ENCODE measurements at places on chromosomes 16 and 17.
A peak's percentile ranks its signal among the peaks of the same experiment; 100 is the strongest.

DNA sequence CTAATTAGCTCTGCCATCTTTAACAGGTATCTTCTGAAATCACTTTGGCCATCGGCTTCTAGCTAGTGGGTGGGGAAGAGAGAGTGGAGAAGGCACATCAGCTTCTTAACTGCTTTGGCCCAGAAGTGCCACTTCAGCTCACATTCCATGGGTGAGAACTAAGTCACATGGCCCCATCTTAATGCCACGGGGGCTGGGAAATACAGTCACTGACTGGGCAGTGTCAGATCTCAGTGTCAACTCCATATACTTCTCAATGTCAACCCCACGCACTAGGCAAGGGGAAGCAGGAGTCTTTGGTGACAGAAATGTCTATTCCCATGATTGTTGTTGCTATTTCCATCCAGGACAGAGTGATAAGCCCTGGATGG, 29.4 kb downstream of the CCR7 start:
- DNase-seq, result no peak

DNA sequence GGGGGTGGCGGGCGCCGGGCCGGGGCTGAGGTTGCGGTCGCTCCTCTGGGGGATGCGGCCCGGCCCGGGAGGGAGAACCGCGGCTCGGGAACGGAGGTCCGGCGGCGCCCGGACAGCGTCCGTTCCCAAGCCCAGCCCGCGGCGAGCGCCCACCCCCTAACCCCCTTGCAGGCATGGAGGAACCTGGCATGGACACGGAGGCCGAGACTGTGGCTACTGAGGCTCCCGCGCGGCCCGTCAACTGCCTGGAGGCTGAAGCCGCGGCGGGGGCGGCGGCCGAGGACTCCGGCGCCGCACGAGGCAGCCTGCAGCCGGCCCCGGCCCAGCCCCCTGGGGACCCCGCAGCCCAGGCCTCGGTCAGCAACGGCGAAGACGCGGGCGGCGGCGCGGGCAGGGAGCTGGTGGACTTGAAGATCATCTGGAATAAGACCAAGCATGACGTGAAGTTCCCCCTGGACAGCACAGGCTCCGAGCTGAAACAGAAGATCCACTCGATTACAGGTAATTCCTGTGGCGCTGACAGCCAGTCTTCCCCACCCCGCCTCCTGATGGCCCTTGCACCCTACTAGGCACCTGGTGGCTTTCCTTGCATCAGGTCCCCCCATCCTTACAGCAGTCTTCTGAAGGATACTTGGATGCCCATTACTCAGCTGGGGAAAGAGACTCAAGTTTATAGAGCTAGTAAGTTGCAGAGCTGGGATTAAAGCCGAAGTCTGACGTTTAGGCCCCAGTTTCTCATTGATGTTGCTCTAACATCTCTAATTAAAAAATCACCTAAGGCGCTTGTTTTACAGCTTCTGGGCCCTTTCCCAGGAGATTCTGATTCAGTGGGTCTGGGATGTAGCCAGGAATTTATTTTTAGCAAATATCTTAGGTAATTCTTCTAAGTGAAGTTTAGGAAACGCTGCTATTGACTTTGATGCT, 514 bp downstream of the UBFD1 start:
- peak; percentile 25 for DNase-seq

GRCh38 chr16:53805113-53805512, 101.2 kb downstream of the FTO start:
- no peak for DNase-seq

GRCh38 chr16:12089492-12090150, 113.1 kb downstream of the SNX29 start:
- no peak for DNase-seq

DNA sequence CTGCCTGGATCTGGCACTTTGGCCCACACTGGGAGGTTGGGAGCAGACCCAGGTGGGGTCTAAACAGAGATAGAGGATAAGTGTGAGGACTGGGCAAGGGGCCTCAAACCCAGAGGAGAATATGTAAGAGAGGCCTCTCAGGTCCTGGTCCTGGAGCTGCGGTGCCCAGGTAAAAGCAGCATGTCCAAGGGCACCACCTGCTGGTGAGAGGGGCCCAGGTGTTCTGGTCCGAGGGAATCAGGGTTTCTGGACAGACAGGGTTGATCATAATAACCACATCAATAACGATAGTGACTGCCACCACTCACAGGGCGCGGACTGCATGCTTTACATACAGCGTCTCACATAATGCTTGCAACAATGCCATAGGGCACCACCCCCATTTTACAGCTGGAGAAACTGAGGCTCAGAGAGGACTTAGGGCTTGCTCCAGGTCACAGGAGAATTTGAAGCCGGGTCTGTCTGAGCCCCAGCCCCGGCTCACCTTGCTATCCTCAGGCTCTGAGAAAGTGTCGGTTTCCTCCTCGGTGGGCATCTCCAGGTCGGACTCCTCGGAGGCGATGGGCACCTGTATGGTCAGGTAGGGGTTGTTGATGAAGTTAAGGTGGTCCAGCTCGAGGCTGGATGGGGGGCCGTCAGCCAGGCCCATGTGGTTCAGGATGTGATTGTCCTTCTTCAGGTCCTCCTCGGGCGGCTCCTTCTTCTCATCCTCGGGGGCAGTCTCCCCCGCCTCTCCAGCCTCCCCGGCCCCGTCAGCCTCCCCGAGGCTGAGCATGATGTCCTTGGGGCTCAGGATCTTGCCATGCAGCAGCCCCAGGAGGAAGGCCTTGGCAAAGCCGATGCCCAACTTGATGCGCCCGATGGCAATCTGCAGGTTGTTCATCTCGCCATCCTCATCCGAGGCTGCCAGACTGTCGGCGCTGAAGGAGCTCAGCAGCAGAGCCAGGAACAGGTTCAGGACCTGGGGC, 19.1 kb upstream of the CD79B start:
- DNase-seq, result no peak

- DNase-seq, result no peak
Observed at GRCh38 chr16:4968879-4969483, 10.9 kb downstream of the SEC14L5 start.

DNA sequence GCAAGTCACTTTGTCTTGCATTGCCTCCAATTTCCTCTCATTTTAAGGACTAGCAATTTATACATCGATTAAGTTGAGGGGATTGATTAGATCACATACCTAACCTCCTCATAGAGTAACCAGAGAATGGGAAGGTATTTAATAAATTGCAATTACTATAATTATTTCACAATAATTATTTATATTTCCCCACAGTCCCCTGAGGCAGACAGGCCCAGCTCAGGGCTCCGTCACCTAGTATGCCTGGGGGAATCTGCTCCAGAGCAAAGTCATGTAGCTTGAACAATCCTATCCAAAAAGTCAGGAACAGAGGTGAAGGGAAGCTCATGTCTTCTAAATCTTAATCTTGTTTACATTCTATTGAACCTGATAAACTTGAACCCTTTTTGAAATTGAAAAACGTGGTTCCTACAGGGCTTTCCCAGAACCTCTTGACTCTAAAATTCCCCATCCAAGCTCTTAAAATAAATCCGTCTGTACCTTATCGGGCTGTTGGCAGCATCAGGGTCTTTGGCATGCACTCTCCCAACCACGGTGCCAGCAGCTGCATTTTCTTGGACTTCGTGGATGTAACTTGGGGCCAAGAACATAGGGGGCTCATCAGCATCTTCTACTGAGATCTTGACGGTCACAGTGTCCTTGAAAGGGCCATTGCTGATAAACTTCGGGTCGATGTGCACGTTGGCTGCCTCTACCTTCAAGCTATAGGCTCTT, 140.1 kb downstream of the CDH11 start:
- no peak for DNase-seq

DNA sequence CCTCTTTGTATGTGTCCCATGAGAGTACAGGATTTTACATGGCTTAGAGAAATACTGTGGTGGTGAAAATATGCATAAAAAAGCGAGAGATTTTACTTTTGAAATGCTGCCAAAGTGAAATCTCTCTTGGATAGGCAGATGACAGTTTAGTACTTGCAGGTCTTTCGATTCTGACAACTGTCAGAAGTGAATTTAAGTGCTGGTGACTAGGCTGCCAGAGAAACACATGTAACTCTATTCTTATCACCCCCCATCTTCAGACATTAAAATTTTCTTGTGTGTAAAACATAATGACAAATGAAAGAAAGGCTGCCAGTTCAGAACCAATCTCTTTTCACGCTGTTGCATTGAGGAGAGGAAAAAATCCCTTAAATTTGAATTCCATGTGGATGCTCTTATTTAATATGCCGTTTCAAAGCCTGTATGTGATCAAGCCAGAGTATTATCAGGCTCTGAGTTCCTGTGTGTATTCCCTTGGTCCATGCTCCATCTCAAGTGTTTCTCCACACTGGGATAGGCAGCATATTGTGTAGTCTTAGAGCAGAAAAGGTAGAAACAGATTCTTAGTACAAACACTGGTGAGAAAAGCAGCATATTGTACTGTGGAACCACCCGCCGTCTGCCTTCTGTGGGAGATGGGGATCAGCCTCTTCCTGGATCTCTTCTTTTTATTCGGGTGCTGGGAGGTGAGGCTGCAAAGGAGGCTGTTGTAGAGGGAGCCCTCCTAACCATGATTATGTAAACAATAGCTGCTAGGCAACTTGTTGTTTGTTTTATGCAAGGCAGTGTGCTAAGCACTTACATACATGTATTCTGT, 291.3 kb downstream of the WWOX start:
- DNase-seq, result no peak

- no peak for DNase-seq
Observed at GRCh38 chr16:11260596-11260966, 4.6 kb upstream of the SOCS1 start.

DNA sequence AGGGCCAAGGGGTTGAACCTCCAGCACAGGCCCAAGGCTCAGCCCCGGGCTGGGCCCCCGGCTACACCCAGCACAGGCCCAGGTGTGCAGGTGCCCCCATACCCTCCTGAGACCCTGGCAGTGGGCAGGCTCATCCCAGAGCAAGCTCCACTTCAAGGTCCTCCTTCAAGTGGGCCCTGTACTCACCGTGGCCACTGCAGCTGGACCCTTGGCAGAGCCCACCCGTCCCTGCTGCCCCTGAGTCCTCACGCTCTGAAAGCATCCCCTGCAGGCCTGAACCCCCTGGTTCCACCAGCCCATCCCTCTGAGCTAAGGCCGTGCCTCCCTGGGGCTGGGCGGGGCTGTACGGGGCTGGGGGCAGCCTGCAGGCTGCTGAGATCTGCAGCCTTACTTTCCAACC, 11.2 kb upstream of the CACNA1H start:
- no peak for DNase-seq

DNA sequence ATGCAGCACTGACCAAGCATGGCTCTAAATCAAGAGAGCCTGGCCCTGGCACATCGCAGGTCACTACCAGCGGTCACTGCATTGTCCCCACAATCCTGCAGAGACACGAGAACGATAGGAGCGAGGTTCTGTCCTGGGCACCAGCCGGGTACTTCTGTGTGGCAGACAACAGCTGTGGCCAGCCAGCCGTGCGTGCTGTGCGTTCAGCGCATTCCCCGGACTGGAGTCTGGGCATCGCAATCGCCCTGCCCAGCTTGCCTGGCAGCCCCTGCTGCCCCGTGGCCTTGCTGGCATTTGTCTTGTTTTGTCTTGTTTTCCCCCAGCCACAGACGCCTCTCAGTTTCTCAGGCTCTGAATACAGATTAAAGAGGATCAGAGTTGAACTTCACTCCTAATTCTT, 33.9 kb downstream of the COTL1 start:
- DNase-seq, result no peak

DNA sequence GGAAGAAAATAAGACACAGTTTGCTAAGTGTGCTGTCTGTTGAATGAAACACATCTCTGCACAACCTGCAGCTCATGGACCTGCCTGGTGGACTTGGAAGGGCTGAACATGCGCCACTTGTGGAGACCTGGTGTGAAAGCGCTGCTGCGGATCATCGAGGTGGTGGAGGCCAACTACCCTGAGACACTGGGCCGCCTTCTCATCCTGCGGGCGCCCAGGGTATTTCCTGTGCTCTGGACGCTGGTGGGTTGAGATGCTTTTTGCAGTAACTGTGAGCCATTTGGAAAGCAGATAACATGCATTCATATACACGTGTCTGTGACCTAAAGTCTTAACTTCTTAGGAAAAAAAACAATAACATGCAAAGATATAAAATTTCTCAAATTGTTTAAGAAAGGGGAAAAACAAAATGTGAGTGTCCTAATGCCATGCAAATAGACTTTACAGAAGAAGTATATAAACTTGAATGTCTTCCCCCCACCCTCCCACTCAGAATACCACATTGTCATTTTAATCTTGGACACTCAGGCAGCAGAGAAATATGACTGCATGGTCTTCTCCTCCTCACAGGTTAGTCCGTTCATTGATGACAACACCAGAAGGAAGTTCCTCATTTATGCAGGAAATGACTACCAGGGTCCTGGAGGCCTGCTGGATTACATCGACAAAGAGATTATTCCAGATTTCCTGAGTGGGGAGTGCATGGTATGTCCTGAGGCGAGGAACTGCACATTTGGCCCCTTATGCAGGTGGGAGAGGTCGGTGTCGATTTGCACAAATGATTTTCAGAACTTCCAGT, 65.6 kb downstream of the SEC14L1 start:
- DNase-seq, result no peak

GRCh38 chr17:66233023-66233753, 4.0 kb upstream of the APOH start:
- no peak for DNase-seq

- no peak for DNase-seq
Observed at GRCh38 chr16:12557786-12558185, 245.9 kb downstream of the CPPED1 start.

DNA sequence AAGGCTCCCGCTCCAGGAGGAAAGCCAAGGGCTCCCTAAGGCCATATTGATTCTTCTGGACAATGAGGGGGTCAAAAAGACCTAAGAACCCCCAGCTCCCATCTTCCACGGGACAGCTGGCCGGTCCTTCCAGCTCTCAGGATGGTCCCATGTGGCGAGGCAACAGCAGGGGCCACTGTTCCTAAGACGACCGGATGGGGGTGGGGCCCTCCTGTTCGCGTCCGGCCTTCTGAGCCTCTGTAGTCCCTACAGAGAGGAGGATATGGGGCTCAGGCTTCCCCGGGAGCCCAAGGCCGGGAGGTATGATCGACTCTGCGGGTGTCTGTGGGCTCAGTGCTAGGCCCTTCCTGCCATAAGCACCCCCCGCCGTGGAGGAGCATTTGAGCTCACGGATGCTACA, 6.0 kb upstream of the DCXR start:
- no peak for DNase-seq

- DNase-seq, result no peak
Observed at GRCh38 chr16:1990351-1991134, 773 bp downstream of the SYNGR3 start.

DNA sequence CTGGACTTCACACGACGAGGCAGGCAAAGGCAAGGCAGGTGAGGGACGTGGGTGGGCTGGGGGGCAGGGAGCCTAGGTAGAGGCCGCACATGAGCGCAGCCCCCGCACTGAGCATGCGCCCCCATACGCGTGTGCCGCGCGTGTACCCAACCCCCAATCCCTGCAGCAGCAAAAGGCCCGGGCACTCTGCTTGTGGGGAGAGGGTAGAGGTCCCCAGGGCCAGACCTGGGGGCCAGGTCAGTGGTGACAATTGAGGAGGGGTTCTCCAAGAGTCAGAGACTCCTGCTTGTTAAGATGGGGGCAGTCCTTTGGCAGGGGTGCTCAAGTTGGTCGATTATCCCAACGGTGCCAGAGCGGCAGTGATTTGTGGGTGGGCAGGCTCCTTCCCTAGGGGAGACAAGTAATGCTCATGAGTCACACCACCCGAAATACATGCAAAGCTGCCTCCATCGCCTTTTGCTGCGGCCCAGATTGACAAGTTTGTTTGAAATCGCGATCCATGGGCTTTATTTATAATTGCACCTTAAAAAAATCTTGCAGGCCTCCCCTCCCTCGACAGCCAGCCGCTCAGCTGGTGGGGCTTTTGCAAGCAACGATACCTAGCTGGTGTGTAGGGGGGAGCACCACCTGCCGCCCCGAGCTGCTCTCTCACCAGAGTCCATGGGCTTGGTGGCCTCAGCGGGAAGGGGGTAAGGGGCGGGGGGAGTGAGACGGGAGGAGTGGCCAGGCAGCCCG, 1.1 kb upstream of the GIT1 start:
- peak; percentile 42 for DNase-seq

Measured in H54 (cell line).